ENCODE measurements at places on chromosomes 2 and 18.

GRCh38 chr2:26136451-26136850 is 36.4 kb upstream of the GAREM2 start:
- DNase-seq, result no peak

DNA sequence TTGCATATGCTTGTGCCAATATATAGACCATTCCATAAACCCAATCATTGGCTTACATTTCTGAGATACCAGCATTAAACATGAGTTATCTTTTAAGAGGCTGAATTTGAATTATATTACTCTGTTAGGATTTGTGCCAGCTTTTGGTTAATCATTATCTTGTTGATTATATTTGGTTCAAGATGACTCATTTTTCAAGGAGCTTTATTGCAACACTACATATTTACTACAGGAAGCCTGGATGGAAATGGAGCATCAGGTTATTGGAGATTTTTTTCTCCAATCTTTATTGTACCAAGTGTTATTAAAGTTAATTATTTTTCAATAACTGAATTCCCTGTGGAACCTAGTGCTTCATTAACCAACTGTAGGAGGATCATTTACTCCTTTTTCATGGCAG is 26.4 kb downstream of the EML4 start:
- no peak for DNase-seq

GRCh38 chr2:110674620-110675555 is 3.0 kb downstream of the BUB1 start:
- no peak for DNase-seq

- no peak for DNase-seq
These were observed 402.4 kb upstream of the CYRIA start for GRCh38 chr2:17068021-17068420.

GRCh38 chr2:71863396-71863795 is 284.3 kb downstream of the CYP26B1 start:
- DNase-seq, result no peak

DNA sequence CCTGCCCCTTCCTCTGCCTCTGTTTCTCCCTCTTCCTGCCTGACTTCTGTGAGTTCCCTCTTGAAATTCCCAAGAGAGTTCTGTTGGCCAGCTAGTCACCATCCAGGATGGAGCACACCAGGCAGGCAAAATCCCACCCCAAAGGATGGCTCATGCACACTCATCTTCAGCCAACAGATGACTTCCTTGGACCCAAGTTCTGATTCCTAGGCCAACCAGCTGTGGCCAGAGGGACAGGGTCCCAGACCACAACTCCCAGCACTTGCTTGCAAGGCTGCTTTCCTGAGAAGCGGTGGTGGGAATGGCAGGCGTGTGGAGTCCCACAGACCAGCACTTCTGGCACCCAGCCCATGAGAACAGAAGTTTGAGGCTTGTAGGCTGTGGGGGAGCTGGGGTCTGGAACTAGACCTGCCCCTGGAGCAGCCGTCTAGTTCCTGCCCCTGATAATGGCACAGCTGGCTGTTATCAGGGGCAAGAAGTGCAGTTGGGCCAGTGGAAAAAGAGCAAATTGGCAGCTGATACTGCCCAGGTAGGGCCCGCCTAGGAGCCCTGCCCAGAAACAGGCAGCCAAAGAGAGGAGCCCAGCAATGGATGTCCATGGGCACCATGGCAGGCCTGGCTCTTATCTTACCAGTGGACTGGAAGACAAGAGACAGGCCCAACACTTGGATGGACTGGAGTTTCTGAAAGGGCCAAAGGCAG is 56.7 kb downstream of the CYP26B1 start:
- no peak for DNase-seq

DNA sequence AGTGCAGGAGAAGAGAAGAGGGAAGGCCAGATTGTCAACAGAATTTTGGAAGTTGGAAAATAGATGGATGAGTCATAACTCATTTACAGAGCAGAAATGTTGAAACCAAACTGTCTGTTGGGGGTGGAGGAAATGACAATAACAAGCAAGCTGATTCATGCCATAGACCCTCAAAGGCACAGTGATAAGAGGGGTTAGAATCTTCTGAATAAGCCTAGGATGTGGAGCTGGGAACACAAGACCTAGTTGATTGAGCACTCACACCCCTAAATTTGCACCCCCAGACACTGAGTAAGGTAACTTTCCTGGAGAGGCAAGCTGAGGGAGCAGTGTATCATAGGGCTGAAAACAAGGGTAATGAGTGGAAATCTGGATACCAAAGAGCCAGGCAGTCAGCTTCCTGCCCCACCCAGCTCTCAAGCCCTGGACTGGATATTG is 141.4 kb downstream of the SCG2 start:
- no peak for DNase-seq

- no peak for DNase-seq
These were observed 98.9 kb upstream of the ATP8B1 start for GRCh38 chr18:57901825-57902589.

- no peak for DNase-seq
These were observed 235.5 kb downstream of the THSD7B start for GRCh38 chr2:137000811-137001210.

DNA sequence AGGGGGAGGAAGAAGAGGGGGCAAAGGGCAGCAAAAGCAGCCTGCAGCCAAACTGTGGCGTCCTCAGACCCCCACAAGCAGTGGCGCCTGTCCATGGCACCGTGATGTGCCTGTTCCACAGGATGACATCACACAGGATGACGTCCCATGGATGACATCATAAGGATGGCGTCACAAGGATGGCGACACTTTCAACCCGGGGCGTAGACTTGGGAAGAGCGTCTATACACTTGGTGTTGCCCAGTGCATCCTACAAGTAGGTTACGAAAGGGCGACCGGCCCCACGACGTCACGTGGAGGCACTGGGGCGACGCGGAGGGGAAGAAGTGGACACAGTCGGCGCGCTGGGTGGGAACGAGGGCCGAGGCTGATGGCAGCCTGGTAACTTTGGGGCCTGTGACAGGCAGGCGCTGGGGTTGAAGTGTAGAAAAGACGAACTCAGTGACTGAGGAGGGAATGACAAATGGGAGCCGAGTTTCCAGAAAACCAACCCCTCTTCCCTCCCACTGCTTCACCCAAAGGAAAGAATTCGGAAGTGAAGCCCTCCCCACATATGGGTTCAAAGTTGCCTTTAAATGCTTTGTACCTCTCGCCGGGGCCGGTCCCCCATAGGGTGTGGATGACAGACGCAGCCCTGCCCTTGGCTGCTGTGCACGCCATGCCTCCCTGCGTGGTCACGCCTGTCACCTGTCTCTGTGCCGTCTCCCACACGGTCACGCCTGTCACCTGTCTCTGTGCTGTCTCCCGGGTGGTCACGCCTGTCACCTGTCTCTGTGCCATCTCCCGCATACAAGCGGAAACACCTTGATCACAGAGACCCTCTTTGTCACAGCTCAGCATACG is 13.4 kb upstream of the KCNG2 start:
- no peak for DNase-seq

- no peak for DNase-seq
These were observed 151.1 kb upstream of the UBE2E3 start for GRCh38 chr2:180829261-180829660.

DNA sequence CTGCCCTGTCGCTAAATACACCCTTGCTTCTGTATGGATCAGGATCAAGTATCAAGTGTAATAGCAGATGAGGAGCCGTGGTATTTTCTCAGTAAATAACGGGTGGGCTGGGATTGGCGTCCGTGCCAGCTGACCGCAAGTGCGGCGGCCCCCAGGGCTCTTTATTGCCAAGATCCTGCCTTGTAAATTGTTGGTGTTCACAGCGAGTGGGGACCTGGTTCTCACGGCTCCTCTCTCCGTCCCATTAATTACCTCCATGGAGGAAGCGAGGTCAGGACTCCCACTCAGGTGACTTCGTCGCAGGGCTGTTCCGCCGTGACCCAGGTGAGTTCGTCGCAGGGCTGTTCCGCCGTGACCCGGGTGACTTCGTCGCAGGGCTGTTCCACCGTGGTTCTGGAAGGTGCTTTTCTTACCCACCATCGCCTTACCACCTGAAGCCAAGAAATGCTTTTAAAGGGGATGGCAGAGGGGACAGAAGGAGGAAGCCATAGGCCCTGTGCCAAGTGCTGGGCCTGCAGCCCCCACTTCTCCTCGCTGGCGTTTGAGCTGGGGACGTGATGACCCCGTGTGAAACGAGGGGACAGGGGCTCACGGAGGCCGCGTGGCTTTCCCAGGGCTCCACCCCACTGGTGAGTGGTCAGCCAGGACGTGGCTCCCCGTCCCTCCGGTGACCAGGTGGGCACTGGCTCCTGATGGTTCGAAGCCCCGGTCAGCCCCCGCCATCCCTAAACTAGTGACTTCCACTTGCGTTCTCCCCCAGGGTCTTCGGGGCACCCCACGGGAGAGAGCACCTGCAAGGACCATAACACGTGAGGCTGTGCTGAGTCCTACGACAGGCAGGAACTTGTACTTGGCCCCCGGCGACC is 118.4 kb downstream of the TWIST2 start:
- DNase-seq, result no peak

DNA sequence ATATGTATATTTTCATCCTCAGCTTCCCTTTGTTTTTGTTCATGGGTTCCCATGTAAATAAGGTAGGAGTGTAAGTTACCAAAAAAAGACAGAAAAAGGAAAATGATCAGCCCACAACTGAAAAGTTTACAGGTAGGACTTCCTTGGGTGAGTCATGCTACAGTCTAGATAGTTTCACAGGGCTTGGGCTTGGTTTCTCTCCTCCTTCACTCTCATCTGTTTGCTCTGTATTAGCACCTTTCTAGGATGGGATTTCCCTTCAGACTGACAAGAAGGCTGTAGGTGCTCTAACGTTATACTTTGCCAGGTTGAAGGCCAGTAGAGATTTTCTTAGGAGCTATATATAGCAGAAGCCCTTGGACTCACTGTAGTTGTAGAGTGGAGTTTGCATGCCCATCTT is 57.9 kb downstream of the FAM171B start:
- no peak for DNase-seq

- DNase-seq, result no peak
These were observed 52.6 kb downstream of the CALCRL start for GRCh38 chr2:187395276-187396015.

- DNase-seq, result no peak
These were observed 691 bp upstream of the THSD7B start for GRCh38 chr2:136764452-136765255.

GRCh38 chr2:177296040-177296439 is 31.5 kb upstream of the NFE2L2 start:
- DNase-seq, result no peak

- DNase-seq, result no peak
These were observed 151.4 kb downstream of the HNMT start for GRCh38 chr2:138115666-138116065.

- no peak for DNase-seq
These were observed 5.5 kb upstream of the ID2 start for GRCh38 chr2:8676191-8676920.

DNA sequence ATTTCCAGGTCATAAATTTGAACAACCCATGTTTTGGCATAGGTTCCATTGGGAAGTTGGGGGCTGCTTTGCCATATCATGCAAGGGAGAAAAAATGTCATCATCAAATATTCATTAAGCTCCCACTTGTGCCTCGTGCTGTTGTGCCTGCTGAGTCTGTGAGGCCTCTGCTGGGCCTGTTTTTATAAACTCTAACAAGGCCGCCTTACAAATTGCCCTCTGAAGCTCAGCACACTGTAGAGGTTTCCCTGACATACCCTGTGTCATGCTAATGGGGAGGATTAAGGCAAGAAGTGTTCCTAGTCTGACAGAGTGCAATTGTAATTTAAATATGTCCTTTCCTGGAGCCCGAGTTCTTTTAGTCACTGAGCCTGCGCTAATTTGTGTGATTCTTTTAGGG is 17.6 kb downstream of the OSBPL6 start:
- no peak for DNase-seq
